ENCODE measurements at places on chromosomes 3 and 15.

- DNase-seq = no peak
These were observed 349.4 kb downstream of the CLSTN2 start for GRCh38 chr3:140284372-140284771.

DNA sequence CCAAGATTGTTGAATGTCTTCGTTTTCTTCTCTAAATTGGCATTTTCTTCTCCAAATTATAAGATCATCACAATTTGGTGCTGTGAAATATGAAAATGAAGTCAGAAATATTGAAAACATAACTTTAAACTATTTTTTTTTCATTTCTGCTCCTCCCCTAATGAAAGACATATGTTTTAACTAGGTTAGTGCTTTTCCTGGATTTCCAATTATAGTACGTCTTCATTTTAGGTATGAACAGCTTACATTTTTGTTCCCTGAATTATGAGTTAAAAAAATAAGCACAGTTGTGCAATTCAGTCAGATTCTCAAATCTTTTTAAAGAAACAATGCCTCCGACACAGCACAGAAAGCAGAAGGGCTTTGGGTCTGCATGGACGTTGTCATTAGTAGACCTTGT is 83.5 kb upstream of the CFAP20DC start:
- DNase-seq = no peak

DNA sequence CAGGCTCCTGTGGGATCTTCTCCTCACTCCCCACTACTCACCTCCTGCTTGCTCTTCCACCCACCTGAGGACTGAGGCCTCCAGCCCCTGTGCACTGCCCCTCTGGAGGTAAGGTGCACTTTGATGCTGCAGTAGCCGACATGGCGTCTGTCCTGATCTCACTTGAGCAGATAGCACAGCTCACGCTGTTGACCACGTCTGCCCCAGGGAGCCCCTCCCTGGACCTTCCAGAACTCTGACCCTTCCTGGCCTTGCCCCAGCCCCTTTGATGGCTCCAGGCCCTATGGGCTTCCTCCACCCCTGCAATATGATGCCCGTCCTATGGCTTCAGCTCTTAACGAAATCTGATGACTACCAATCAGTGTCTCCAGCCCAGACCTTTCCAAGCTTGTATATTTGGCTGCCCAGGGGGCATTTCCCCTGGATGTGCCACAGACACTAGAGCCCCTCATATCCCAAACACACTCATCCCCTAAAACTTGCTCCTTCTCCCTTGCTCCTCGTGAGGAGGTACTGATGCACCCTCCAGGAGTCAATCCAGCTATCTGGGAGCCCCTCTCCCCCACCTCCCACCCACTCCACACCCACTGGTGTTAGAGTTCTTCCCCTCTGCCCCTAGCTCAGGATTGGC is 27.1 kb downstream of the KY start:
- no peak for DNase-seq

DNA sequence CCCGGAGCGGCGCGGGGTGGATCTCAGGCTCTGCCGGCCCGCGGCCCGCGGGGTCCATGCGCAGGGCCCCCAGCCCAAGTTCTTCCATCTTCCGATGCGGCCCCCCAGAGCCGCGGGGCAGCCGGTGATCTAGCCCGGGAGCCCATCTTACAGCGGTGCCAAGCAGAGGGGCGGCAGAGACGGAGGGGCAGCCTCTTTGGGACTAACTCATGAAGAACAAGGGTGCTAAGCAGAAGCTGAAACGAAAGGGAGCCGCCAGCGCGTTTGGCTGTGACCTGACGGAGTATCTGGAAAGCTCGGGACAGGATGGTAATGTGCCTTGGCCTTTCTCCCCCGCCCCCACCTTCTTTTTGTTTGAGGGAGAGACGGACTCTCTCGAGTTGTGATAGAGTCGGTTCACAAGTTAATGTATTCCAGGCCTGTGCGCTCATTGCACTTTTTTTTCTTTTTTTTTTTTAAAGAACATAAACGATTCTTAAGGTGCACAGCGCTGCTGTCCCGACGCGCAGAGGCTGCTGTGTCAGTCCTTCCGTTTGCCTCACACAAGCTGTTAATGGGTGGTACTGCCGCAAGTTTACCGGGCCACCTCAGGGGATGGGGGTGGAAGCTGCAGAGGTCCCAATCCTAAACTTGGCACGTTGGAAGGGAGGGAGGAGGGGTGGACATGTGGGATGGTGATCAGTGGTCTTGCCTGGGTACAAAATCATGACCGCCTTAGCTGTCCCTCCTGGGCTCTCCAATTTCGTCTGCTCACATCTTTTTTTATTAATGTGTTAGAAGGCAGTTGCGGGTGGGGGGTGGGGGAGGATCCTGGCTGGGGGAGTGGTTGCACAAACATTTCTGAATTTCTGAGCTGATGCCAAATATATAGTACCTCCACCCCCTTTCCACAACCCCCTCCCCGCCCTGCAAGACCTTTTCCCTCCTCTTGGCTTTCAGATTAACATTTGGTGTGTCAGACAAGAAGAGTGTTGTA is 801 bp downstream of the ARHGAP31 start:
- DNase-seq = peak; percentile 27

- DNase-seq = no peak
These were observed 222.8 kb upstream of the UBE2E2 start for GRCh38 chr3:22980346-22980745.

DNA sequence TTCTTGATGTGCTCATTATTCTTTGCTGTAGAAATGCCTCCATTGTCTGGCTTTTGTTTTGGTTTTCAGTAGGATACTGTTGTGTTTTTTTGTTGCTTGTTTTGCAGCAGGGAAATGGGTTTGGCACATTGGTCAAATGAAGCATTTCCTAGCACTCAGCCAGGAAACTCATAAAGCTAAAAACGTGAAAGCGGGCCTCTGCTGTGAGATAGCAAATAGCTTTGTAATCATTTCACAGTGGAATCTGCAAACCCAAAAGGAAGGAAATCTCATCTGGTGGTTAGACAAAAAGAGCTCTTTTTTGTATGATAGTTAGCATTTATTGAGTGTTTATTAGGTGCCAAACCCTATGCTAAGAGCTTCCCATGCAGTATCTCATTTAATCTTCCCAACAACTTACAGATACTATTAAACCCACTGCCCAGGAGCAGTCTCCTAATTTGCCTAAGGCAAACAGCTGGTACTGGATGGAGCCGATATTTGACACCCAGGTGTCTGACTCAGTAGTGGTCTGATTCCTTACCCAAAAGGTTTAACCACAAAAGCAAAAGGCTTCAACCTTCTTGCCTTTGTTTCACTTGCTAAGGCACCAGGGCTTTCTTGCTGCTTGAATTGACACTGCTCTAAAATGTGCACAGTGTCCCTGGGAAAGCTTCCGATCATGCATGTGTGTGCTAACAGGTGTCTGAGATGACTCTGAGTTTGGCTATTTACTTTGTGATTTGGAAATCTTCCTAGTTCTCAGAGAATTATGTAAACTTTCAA is 527.9 kb upstream of the MDFIC2 start:
- no peak for DNase-seq

- DNase-seq = no peak
These were observed 62.8 kb downstream of the GLCE start for GRCh38 chr15:69223083-69223813.

GRCh38 chr3:159884661-159885402 is 103.8 kb upstream of the IL12A start:
- no peak for DNase-seq

- DNase-seq = no peak
These were observed 462.7 kb downstream of the PLOD2 start for GRCh38 chr3:145698250-145698649.

DNA sequence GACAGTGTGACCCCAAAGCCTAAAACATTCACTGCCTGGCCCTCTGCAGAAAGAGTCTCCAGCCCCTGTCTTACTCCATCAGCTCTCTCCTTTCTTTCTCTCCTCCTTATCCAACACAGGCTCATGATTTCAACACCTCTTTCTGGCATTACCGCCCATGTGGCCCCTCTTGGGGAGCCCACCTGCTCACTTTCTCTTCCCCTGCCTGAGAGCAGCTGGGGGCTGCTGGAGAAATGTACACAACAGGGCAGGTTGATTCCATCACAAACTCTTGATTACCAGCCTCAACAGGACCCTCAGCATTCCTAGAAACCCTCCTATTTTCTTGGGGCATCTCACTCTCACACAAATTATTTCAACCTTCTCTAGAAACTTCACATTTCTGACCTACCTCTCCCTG is 98.3 kb downstream of the ABHD5 start:
- no peak for DNase-seq

DNA sequence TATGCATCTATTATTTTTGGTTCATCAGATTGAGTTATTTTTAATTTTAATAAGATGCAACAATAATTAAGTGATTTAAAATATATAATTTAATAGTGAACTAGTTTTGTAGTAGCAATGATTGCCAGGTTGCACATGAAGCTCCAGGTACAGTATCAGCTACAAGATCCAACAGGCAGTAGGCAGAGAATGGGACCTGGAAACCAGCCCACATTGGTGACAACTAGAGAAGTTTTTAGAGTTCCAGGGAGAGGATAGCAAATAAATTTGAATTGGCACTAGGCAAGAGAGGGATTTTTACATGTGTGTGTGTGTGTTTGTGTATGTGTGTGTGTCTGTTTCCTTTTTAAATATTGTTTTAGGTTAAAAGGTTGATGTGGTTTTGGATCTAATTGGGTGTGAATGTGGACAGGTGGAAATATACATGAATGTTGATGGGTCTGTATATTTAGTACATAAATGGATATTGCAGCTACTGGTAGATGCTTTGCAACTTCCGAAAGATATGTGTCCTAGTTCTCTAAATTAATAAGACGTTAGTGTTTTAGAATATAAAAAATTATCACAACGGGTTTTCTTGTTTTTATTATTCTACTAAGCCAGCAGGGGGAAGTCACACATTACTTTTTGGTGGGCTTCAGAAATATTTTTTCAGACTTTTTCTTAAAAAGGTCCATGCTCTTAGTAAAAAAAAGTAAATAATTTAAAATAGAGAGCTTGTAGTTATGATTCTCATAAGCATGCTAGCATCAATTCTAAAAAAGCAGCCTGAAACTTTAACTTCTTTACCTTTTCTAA is 110.1 kb upstream of the GBE1 start:
- DNase-seq = no peak

DNA sequence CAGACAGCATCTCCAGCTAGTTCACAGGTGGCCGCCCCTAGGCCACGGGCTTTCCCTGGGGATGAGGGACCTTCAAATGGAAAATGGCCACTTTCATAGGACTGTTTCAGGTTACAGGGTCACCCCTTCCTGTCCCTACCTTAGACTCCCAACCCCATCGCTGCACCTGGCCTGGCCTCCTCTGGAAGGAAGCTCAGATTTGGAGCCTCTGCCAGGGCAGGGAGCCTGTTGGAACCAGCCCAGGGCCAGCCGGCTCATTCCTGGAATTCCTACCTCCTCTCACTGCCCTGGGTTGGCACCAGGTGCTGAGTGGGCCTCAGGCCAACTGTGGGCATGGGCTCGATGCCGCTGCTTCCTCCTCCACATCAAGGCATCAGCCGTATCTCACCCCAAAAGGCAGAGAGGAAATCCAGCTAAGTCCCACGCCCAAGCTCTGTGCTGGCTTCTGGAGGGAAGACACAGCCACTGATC is 42.2 kb downstream of the KLHL25 start:
- no peak for DNase-seq

DNA sequence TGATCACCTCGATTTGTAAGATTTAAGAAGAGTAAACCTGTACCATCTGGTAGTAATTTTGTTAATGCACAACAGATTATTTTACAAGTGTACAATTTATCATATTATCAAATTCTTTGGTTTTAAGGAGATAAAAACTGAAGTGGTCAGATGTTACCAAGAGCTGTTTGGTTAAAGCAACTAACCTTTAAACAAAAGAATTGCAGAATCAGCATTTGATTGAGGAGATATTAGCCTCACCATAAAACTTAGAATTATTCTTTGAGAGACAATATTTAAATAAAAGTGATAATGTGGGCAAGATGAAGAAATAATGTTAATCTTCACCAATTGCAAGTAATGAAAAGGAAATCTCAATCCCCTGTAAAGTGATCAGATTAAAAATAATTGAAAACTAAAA is 1034.9 kb downstream of the ROBO1 start:
- DNase-seq = no peak

GRCh38 chr3:117893638-117894037 is 1141.0 kb downstream of the IGSF11 start:
- no peak for DNase-seq

Data from activated CD4-positive, alpha-beta T cell treated with anti-CD3 and anti-CD28 coated beads for 24 hours (primary cell).